Testis (tissue), 5 donors: ENCODE measurements at places on chromosomes 11 and 22. TPM values are rescaled to one million over a fixed set of nuclear protein-coding genes. Genes with fewer than 3 reads are reported as not detected.

GRCh38 chr11:23765682-23766252, 731.1 kb upstream of the LUZP2 start:
- DNase-seq, result no peak
- H3K4me3 ChIP-seq, result no peak overlapping the region
- no peak overlapping the region for H3K27ac ChIP-seq
- no peaks in the 10 kb centered on the region for H3K4me1 ChIP-seq
- no peaks in the 10 kb centered on the region for H3K36me3 ChIP-seq

GRCh38 chr22:24101966-24102365, 79.3 kb upstream of the SUSD2 start:
- H3K27me3 ChIP-seq, result no peaks in the 10 kb centered on the region
- no peak overlapping the region for H3K4me3 ChIP-seq

- H3K4me3 ChIP-seq, result no peak overlapping the region
- no peaks in the 10 kb centered on the region for H3K27me3 ChIP-seq
- no peak overlapping the region for H3K27ac ChIP-seq
- DNase-seq, result no peak
Observed at GRCh38 chr11:21385669-21386440, 716.5 kb downstream of the NELL1 start.

DNA sequence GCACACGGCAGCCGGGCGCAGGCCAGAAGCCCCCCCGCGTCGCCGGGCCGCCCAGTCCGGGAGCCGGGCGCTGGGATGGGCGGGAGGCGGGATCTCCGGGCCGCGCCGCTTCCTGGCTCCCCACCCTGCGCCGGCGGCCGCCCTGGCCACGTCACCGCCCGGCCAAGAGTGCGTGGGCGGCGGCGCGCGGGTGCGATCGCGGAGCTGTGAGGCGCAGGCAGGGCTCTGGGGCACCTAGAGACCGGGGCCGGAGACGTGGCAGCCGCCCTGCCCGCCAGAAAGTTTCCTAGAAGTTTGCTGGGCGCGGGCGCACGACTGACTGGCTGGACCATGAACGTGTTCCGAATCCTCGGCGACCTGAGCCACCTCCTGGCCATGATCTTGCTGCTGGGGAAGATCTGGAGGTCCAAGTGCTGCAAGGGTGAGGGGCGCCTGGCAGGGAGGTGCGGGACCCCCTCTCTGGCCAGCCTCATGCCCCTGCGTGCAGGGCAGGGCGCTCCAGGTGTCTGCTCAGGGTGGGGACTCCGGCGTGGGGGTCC, at the start of gene KDELR3:
KDELR3 (plus strand) TSS at position 193 of the 539 bp plus-strand sequence; CDS start at position 331, 138 bp downstream.
- no peaks in the 10 kb centered on the region for H3K36me3 ChIP-seq
- no peaks in the 10 kb centered on the region for H3K27me3 ChIP-seq
- H3K27ac ChIP-seq, result no peak within 1 kb of the TSS
- peaks cover 16% of the 10 kb centered on the region for H3K4me1 ChIP-seq

- H3K4me1 ChIP-seq, result peaks cover 15% of the 10 kb centered on the region
- H3K27me3 ChIP-seq, result no peaks in the 10 kb centered on the region
- H3K4me3 ChIP-seq, result no peak overlapping the region
- no peak for DNase-seq
- H3K27ac ChIP-seq, result no peak overlapping the region
- no peaks in the 10 kb centered on the region for H3K36me3 ChIP-seq
Observed at GRCh38 chr11:123479048-123479837, 49.2 kb downstream of the GRAMD1B start.

NXPE1 gene
- total RNA-seq, result 1.5 TPM

GRCh38 chr22:48138855-48139254, 1376.4 kb downstream of the TBC1D22A start:
- no peak overlapping the region for H3K4me3 ChIP-seq
- no peaks in the 10 kb centered on the region for H3K4me1 ChIP-seq
- H3K36me3 ChIP-seq, result no peaks in the 10 kb centered on the region
- no peak overlapping the region for H3K27ac ChIP-seq
- no peak for DNase-seq

- no peaks in the 10 kb centered on the region for H3K27me3 ChIP-seq
- H3K4me1 ChIP-seq, result no peaks in the 10 kb centered on the region
- no peak overlapping the region for H3K4me3 ChIP-seq
- H3K36me3 ChIP-seq, result no peaks in the 10 kb centered on the region
- H3K27ac ChIP-seq, result no peak overlapping the region
Observed at GRCh38 chr11:34382532-34383276, 24.9 kb upstream of the ABTB2 start.

TRIM34 gene
- total RNA-seq, result 7.6 TPM

- no peaks in the 10 kb centered on the region for H3K36me3 ChIP-seq
- no peaks in the 10 kb centered on the region for H3K27me3 ChIP-seq
- peaks cover 3% of the 10 kb centered on the region for H3K4me1 ChIP-seq
- no peak for DNase-seq
- H3K4me3 ChIP-seq, result no peak overlapping the region
- no peak overlapping the region for H3K27ac ChIP-seq
Observed at GRCh38 chr11:120149246-120149645, 11.3 kb upstream of the TRIM29 start.

DNA sequence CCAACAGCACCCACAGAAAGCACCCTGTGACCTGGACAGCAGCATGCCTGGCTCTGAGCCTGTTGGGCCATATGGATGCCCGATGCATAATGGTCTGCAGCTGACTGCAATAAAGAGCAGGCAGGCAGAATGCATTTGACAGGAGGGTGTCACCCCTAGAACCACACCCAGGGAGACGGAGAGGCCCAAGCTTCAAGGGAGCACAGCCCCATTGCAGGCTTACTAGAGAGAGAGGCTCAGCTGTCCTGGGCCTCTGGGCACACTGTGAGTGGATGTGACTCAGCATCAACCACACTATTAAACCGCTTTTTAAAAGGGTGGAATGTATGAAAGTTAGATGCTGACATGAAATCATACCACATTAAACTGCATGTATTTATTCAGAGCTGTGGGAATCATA, 365.3 kb downstream of the CTTN start:
- H3K27me3 ChIP-seq, result no peaks in the 10 kb centered on the region
- H3K4me1 ChIP-seq, result no peaks in the 10 kb centered on the region
- DNase-seq, result no peak
- H3K4me3 ChIP-seq, result no peak overlapping the region

- no peak for DNase-seq
- H3K36me3 ChIP-seq, result no peaks in the 10 kb centered on the region
- no peak overlapping the region for H3K4me3 ChIP-seq
- no peak overlapping the region for H3K27ac ChIP-seq
- peaks cover 36% of the 10 kb centered on the region for H3K4me1 ChIP-seq
- H3K27me3 ChIP-seq, result no peaks in the 10 kb centered on the region
Observed at GRCh38 chr11:58061813-58062212, 31.1 kb downstream of the OR6Q1 start.

DNA sequence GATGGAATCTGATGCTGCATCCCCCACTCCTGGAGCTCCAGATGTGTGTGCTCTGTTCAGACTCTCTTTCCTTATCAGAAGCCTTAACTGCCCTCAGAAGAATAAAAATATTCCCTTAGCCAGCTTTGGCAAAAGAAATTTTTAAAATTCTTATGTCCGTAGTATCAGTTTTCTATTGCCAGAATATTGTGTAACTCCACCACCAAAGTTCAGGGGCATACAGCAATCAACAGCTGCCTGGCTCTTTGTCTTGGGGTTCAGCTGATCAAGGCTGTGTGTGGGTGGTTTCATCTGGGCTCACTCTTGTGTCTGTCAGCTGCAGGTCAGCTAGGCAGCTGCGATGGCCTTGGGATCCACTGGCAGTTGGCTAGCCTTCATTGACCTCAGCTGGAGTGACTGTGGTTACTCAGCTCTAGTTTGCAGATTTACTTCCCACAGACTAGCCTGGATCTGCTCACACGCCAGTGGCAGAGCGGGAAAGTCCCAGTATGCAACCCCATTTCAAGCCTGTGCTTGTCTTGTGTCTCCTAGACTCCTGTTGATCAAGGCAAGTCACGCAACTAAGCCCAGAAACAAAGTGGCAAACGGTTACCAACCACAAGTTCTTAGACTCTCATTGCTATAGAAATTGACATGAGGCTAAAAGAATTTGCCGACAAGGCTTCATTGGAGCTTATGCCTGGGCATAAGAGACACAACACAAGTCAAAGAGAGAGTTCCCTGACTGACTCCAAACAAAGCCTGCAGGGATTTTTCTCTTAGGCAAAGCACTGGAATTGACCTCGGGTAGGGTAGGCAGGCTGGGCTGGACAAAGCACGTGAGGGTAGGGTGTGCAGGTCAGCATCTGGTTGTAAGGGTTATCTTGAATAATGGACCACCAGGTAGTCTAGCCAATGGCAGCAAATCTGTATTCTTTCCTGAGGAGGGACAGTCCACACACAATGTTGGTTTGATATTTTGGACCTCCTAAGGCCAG, 7.5 kb downstream of the TMEM138 start:
- no peak overlapping the region for H3K4me3 ChIP-seq
- no peaks in the 10 kb centered on the region for H3K27me3 ChIP-seq
- H3K36me3 ChIP-seq, result no peaks in the 10 kb centered on the region
- peak overlapping the region; percentile 22 for H3K27ac ChIP-seq
- H3K4me1 ChIP-seq, result peaks cover 34% of the 10 kb centered on the region

GRCh38 chr22:37198258-37199102, 10.4 kb upstream of the C1QTNF6 start:
- no peaks in the 10 kb centered on the region for H3K36me3 ChIP-seq
- H3K4me1 ChIP-seq, result peaks cover 31% of the 10 kb centered on the region
- no peaks in the 10 kb centered on the region for H3K27me3 ChIP-seq
- peak overlapping the region; percentile 94 for H3K27ac ChIP-seq
- peak overlapping the region; percentile 69 for H3K4me3 ChIP-seq

APOBEC3H gene
- total RNA-seq, result 3.5 TPM

GRCh38 chr11:76729214-76729613, 53.9 kb upstream of the TSKU start:
- H3K4me1 ChIP-seq, result no peaks in the 10 kb centered on the region
- no peak overlapping the region for H3K4me3 ChIP-seq
- DNase-seq, result peak; percentile 38
- no peaks in the 10 kb centered on the region for H3K27me3 ChIP-seq
- H3K36me3 ChIP-seq, result no peaks in the 10 kb centered on the region

GRCh38 chr11:110199184-110199981, 97.0 kb downstream of the RDX start:
- H3K27me3 ChIP-seq, result no peaks in the 10 kb centered on the region
- H3K4me1 ChIP-seq, result no peaks in the 10 kb centered on the region
- H3K27ac ChIP-seq, result no peak overlapping the region
- no peak for DNase-seq

DNA sequence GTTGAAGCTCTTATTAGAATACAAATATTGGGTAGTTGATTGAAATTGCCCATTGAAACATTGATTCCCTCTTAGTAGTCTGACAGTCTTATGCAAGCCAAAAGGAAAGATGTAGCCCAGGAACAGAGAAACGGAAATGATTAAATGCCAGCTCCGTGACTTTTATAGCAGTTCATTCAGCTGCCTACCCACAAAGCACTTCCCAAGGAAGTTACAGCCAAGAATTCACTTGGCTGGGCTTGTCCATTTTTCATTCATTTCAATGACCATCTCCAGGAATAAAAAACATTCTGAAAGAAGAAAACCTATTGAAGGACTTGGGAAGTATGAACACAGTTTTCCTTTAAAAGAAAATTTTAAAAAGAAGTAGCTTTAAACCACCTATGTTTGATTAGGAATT, 62.0 kb downstream of the NCAM1 start:
- no peaks in the 10 kb centered on the region for H3K36me3 ChIP-seq
- H3K27ac ChIP-seq, result no peak overlapping the region
- no peak for DNase-seq
- no peaks in the 10 kb centered on the region for H3K27me3 ChIP-seq
- no peaks in the 10 kb centered on the region for H3K4me1 ChIP-seq

- no peaks in the 10 kb centered on the region for H3K36me3 ChIP-seq
- no peak overlapping the region for H3K27ac ChIP-seq
- no peak for DNase-seq
- no peak overlapping the region for H3K4me3 ChIP-seq
Observed at GRCh38 chr11:119110439-119110838, 3.3 kb downstream of the C2CD2L start.

TEX54 gene
- 38.1 TPM for total RNA-seq

DNA sequence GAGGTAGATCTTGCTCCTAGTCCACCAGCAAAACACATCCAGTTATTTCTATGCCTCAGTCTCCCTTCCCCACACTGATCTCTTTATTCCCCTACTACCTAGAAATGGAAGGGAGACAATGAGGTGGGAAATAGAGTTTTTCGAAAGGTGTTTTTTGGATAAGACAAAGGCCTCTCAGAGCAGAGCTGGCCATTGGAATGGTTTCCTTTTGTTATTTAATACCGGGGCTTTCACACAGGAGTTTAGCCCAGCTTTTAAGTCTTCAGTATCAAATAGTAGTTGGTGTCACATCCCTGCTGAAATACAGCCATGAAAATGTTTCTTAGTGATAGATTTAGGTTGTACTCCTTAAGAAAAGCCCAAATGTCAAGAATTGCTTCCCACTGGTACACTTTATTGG, 65.4 kb upstream of the B3GAT1 start:
- H3K4me3 ChIP-seq, result no peak overlapping the region
- no peaks in the 10 kb centered on the region for H3K36me3 ChIP-seq
- no peaks in the 10 kb centered on the region for H3K27me3 ChIP-seq

DNA sequence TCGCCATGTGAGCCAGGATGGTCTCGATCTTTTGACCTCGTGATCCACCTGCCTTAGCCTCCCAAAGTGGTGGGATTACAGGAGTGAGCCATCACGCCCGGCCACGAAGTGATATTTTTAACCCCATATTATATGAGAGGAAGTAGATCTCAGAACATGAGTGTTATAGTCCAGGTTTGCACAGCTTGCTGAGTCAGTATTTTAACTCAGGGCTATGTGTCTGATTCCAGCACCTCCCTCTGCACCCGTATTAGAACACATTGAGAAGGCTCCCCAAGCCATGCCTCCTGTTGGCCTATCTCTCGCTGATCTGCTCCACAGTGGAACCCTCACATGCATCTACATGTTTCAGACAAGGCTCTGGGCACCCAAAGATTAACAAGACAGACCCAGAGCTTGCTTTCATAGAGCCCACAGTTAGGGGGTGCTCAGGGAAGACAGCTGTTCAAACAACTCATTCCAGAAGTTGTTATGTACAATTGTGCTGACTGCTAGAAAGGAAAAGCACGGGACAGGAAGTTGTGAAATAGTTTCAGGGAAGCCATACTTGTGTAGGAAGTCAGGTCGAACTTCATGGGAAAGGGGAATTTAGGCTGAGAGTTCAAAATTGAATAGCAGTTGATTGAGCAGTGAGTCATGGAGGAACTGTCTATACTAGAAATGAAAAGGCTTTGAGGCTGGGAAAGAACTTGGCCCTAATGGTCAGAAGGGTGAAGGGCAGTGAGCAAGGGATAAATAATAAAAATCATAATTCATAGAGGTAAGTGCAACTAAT, 49.3 kb upstream of the CLPB start:
- H3K27me3 ChIP-seq, result no peaks in the 10 kb centered on the region
- no peak overlapping the region for H3K27ac ChIP-seq
- H3K4me3 ChIP-seq, result no peak overlapping the region
- no peak for DNase-seq
- H3K4me1 ChIP-seq, result no peaks in the 10 kb centered on the region

- peaks cover 21% of the 10 kb centered on the region for H3K4me1 ChIP-seq
- no peaks in the 10 kb centered on the region for H3K36me3 ChIP-seq
- H3K4me3 ChIP-seq, result no peak overlapping the region
- H3K27me3 ChIP-seq, result no peaks in the 10 kb centered on the region
Observed at GRCh38 chr22:35835267-35835997, 117.8 kb downstream of the APOL5 start.

CATSPERZ gene
- total RNA-seq, result 278 TPM

PTPN5 gene
- total RNA-seq, result 7.8 TPM

OR51F1 gene
- not detected for total RNA-seq
